ENCODE measurements at places on chromosomes 6 and 20. TPM values are rescaled to one million over a fixed set of nuclear protein-coding genes. Genes with fewer than 3 reads are reported as not detected.

CLIC5 gene
- not detected for total RNA-seq

LRRC1 gene
- 4.7 TPM for total RNA-seq

LINC00237 gene
- total RNA-seq = not detected

RSPH3 gene
- total RNA-seq = 4.6 TPM

PRL gene
- not detected for total RNA-seq

FOXS1 gene
- 0.46 TPM for total RNA-seq

ULBP3 gene
- total RNA-seq = 3.7 TPM

BMP6 gene
- 20.4 TPM for total RNA-seq

All from A549 treated with RU486 at 1 μM for 4 hours (cell line).